Stomach (tissue), 19 donors: ENCODE measurements at places on chromosomes 5 and 9. TPM values are rescaled to one million over a fixed set of nuclear protein-coding genes. Genes with fewer than 3 reads are reported as not detected.

DNA sequence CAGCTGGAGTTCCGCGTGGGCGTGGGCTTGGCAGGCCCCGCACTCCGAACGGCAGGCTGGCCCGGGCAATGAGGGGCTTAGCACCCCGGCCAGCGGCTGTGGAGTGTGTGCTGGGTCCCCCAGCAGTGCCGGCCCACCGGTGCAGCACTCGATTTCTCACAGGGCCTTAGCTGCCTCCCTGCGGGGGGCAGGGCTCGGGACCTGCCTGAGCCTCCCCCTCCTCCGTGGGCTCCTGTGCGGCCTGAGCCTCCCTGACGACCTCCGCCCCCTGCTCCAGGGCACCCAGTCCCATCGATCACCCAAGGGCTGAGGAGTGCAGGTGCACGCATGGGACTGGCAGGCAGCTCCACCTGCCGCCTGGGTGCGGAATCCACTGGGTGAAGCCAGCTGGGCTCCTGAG lies 191.8 kb downstream of the CYLC2 start:
- no peaks in the 10 kb centered on the region for H3K27me3 ChIP-seq
- H3K36me3 ChIP-seq = no peaks in the 10 kb centered on the region
- no peak overlapping the region for H3K27ac ChIP-seq
- H3K4me1 ChIP-seq = no peaks in the 10 kb centered on the region

Gene PTPN3
- 4.7 TPM for total RNA-seq

DNA sequence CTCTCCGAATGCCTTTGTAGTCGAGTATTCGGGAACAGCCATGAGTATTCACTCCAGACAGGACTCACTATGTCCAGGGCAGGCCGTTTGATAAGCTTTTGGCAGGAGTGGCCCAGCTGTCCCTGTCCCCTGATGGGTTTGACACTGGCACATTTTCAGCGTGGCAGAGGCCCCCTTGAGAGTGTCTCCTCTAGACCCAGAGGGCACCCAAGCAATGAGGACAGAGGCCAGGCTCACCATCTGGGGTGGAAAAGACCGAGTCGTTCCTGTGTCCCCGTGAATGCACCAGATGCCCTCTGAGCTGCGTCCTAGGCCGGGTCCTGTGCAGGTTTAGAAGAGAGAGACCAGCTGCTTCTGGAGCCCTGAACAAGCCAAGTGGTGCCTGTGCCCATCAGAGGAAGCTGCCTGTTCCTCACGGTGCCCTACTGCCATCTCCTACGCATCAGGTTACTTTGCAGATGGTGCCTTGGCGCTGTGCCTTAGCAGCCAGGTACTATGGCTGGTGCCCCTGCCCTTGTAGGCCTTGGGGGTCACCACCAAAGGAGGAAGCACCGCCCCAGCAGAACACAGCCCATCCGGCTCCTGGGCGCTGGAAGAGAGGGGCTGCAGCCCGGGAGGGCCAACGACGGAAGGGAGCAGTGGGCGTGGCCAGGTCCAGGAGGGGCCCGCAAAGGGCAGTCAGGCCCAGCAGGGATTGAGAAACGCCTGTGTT lies 42.4 kb downstream of the LRSAM1 start:
- no peaks in the 10 kb centered on the region for H3K27me3 ChIP-seq
- no peak for DNase-seq
- H3K27ac ChIP-seq = peak overlapping the region; percentile 78
- H3K4me1 ChIP-seq = peaks cover 25% of the 10 kb centered on the region
- peaks cover 95% of the 10 kb centered on the region for H3K36me3 ChIP-seq

GRCh38 chr9:14027116-14027800 lies 286.7 kb downstream of the NFIB start:
- H3K4me3 ChIP-seq = no peak overlapping the region
- no peaks in the 10 kb centered on the region for H3K27me3 ChIP-seq
- H3K36me3 ChIP-seq = no peaks in the 10 kb centered on the region
- peak; percentile 36 for DNase-seq
- H3K4me1 ChIP-seq = peaks cover 35% of the 10 kb centered on the region

DNA sequence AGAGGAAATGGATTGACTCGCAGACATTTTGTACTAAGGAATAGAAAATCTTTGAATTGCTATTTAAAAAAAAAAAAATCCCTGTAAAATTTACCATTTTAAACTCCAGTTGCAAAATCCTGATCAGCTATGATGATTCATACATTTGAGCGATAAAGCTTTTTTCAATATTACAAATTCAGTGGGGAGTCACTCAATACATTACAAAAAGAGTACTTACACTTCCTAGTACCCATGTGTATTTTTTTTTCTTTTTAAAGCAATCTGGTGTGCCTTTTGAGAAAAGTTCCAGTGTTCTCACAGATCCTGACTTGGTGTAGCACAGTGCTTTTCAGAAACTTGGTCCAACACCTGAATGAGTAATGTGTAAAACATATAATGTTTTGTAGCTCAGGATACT lies 54.3 kb downstream of the PIK3R1 start:
- H3K36me3 ChIP-seq = peaks cover 13% of the 10 kb centered on the region
- H3K27me3 ChIP-seq = no peaks in the 10 kb centered on the region
- H3K4me3 ChIP-seq = no peak overlapping the region
- peaks cover 54% of the 10 kb centered on the region for H3K4me1 ChIP-seq
- DNase-seq = no peak

Gene GNE
- 2.3 TPM for total RNA-seq

DNA sequence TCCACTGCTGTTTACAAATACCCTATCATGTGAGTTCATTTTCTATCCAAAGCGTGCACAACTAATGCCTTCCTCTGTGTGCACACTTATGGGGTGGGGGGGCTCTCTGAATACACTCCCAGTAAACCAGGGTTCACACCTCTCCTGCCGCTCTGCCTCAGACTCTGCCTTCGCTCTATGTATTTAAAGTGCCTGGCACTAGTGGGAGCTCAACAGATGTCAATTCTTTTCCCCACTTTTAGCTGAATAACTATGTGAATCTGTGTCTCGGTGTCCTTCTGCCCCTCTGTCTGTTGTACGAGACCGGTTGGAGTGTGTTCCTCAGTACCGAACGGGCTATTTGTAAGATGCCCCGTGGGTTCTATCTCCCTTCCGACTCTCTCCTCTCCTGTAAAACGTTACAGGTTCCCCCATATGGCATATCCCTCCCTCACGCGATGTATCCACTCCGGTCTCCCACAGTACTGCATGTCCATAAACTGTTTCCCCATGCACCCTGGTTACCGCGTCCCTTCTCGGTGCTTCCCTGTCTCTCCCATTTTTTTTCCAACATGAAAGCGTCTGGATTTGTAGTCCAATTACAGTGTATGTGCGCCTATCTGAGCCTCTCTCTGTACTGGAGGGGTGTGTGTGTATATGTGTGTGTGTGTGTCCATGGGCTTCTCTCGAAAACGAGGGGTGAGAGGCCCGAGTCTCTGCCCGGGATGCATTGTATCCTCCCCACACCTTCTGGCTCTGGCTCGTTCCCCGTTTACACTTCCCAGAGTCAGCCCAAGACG lies 1.6 kb downstream of the ELL2 start:
- no peaks in the 10 kb centered on the region for H3K27me3 ChIP-seq
- peak overlapping the region; percentile 100 for H3K27ac ChIP-seq
- H3K36me3 ChIP-seq = no peaks in the 10 kb centered on the region
- H3K4me1 ChIP-seq = peaks cover 60% of the 10 kb centered on the region
